ENCODE measurements at places on chromosomes 12 and 14.

DNA sequence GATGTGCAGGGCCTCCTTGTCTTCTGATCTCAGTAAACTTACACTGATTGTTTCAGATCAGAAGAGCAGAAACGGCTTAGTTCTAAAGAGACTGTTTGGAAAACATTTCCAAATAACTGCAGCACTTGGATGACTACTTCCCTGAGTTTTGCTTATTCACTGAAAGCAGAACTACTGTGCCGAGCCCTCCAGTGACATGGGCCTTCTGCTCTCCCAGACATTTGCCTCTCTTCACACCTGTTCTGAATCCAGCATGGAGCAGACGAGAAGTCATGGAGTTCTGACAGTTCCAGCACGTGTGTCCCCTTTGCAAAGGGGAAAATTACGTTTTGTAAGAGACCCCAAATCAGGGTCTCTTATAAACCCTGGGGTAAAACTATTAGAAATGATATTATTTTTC, 31.4 kb downstream of the ETNK1 start:
- no peak for DNase-seq

DNA sequence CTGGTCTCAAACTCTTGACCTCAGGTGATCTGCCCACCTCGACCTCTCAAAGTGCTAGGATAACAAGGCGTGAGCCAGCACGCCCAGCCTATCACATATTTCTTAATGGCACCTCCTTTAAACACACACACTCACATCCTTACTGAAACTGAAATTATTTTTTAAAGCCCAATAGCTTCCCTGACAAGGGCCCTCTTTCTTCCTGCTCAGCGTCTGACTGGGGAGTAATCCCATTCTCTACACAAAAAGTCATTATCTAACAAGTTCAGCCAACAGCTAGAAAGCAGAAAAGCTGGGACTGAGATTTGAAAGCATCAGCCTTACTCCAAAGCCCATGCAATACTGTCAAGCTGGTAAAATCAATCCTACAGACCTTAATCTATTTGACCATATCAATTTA, 10.0 kb upstream of the AICDA start:
- DNase-seq = no peak

DNA sequence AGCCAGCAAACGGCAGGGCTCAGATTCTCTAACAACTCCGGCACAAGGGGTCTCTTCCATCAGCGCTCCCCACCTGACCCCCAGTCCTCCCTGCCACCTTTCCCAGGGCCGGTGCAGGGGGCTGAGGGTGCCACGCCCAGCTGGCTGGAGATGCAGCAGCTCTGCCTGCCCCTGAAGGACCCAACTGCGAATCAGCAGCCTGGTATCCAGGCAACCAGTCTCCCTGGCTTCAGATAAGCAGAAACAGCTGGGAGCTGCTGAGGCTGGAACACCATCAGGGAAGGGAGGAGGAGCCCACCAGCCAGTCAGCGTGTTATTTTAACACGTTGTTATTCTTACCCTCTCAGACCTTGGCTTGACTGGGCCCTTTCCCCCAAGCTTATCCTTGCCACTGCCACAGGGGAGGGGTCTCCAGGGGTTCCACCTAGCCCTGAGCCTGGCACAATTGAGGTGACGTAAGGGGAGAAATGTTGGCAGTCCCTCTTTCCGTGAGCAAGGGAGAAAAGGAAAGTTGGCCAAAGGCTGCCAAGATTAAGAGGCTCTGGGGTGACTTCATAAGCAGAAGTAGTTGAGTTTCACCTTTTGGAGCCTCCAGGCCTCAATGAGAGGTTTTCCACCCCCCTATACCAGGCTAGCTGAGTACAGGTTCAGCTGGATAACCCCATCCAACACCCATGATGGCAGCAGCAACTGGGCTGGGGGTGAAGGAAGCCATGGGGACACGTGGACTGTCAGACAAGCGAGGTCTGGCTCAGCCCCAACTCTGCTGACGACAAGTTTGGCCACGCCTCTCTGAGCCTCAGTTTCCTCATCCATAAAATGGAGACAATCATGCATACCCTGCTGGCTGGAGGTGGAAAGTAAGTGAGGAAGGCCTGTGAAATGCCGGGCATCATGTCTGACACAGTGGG, 91.1 kb downstream of the IRF2BPL start:
- no peak for DNase-seq

GRCh38 chr12:110920324-110920910, at the start of gene MYL2:
MYL2 (minus strand) TSS chr12:110920579; CDS start chr12:110920529, 50 bp downstream.
- DNase-seq = no peak

DNA sequence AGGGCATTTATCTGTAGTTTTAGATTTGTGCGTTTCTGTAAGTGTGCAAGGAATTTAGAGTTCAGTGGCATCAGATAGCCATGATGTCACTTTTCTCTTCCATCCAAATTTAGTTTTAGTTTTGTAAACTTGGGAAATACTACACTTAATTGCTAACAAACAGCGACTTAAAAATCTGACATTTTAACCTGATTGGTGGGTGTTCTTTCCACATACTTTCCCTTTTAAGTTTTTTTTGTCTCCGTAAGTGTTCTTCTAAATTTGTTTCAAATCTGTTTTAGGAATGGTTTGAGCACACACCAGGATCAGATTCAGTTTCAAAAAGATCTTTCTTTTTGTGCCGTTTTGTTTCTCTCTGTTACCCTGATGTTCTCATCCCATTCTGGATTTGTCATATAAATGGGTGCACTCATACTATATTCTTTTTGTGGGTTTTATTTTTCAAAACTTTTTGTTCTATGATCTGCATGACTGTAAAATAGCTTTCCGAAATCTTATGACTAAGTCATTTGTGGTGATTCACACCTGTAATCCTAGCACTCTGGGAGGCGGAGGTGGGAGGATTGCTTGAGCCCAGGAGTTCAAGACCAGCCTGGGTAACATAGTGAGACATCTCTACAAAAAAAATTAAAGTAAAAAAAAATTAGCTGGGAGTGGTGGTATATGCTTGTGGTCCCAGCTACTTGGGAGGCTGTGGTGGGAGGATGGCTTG, 58.9 kb downstream of the FBXO34 start:
- DNase-seq = peak; percentile 35

GRCh38 chr12:92722897-92723296, 20.1 kb downstream of the PLEKHG7 start:
- DNase-seq = no peak

Data from stimulated activated CD4-positive, alpha-beta T cell treated with anti-CD3 and anti-CD28 coated beads, Interleukin-12 subunit alpha, Interleukin-12 subunit beta, amount 100 ng/mL, for 48 hours (primary cell).